ENCODE measurements at places on chromosomes 12 and 14. TPM values are rescaled to one million over a fixed set of nuclear protein-coding genes. Genes with fewer than 3 reads are reported as not detected.

DNA sequence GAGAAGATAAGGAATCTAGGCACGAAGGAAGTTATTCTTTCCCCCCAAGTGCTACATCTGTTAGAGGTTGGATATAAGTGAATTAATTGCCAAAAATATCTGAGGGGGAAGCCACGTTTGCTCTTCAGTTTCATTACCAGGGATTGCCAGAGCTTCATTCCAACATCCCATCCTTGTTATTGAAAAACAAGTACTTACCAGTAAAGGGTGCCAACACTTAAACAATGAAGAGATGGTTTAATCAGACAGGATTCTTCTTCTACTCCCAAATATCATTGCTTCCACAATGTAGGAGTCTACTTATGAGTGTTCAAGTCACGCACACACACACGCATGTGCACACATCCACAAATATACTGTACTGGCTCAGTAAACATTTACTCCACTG, 312.4 kb downstream of the RPAP3 start:
- no peak overlapping the region for H3K4me3 ChIP-seq
- no peak for DNase-seq
- peak overlapping the region; percentile 31 for H3K27ac ChIP-seq
- H3K27me3 ChIP-seq = peaks cover 14% of the 10 kb centered on the region
- H3K36me3 ChIP-seq = no peaks in the 10 kb centered on the region

The OR5AU1 gene
- not detected for total RNA-seq

The TSHR gene
- not detected for total RNA-seq

- DNase-seq = peak; percentile 51
- no peaks in the 10 kb centered on the region for H3K27me3 ChIP-seq
- H3K27ac ChIP-seq = no peak overlapping the region
- H3K36me3 ChIP-seq = no peaks in the 10 kb centered on the region
- H3K4me3 ChIP-seq = peak overlapping the region; percentile 58
Observed at GRCh38 chr14:23443411-23443812, 8.0 kb upstream of the MYH7 start.

The PIK3C2G gene
- not detected for total RNA-seq

DNA sequence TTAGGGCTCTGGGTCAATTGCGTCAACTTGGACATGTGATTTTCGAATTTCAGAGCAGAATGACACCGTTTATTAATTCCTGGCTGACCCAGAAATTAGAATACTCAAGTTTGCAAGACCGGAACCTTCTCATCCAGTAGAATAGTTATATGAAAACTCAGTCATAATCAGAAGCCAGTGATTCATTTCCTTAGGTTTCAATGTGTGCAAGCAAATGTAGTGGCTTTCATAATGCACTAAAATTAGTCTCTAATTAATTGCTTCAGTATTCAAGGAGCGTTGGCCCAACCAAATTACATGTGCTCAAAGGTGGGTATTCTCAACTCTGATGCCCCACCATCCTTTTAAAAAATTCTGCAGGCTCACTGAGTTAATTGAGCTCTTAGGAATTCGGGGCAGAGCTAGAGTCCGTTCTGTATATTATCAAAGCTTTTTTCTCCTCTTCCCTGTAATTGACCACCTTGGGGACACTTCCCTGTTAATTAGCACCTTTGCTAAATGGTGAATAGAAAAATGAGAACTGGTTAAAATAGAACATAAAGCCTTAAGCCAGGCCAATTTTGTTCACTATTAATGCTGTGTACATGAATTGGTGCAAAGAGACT, 55.4 kb downstream of the DAO start:
- H3K27me3 ChIP-seq = no peaks in the 10 kb centered on the region
- no peak overlapping the region for H3K27ac ChIP-seq
- no peak for DNase-seq
- H3K4me3 ChIP-seq = no peak overlapping the region
- no peaks in the 10 kb centered on the region for H3K4me1 ChIP-seq

DNA sequence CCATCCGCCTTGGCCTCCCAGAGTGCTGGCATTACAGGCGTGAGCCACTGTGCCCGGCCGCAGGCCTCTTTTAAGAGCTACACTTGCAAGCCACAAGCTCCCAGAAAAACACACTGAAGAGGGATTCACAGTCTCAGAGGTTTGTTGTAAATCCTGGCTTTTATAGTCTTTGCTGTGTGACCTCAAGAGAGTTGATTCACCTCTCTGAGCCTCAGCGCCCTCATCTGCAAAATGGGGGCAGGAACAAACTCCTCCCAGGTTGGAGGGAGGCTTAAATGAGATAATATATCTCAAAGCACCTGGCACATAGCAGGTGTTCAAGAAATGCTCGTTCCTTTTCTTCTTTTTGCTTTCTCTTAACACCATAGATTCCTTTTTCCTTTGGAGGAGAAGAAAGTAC, 3.9 kb upstream of the TCHP start:
- peaks cover 16% of the 10 kb centered on the region for H3K4me1 ChIP-seq
- H3K27me3 ChIP-seq = no peaks in the 10 kb centered on the region

DNA sequence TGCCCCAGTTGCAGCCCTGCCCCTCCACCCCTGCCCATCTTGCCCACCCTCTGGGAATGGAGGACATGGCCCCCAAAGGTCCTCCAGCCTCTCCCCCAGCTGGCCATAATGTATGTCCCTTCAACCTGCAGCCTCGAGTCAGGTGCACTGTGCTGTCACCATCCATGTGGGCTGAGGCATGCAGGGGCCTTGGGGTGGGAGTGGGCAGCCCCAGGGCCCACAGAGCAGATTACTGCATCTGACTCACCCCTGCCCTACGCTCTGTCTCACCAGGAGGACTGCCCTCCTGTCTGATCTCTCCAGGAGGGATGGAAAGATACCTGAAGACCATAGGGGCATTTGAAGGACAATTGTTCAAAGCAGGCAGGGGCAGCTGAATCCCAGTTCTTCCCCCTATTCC, 13.3 kb downstream of the SYNDIG1L start:
- H3K4me3 ChIP-seq = no peak overlapping the region
- no peak for DNase-seq
- no peak overlapping the region for H3K27ac ChIP-seq
- H3K27me3 ChIP-seq = peaks cover 70% of the 10 kb centered on the region

- no peak overlapping the region for H3K27ac ChIP-seq
- H3K4me3 ChIP-seq = no peak overlapping the region
- H3K36me3 ChIP-seq = peaks cover 15% of the 10 kb centered on the region
- DNase-seq = no peak
Observed at GRCh38 chr12:27751386-27752047, 28.5 kb upstream of the KLHL42 start.

DNA sequence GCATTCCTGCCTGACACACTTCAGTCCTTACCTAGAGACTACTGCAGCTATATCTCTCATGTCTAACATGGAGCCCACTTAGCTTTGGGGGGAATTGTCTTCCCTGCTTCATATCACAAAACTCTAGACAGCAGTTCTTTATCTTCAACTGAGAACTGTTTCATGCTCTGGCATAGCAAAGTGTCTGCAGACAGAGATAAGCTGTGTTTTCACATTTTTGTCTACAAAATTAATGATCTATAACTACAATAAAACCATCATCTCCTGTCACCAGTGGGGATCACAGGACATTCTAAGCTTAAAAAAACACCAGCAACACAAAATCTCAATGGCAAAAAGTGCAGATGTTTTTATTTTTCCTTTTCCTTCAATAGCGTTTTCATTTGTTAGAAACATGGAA, 137.1 kb upstream of the VRK1 start:
- no peak for DNase-seq
- no peak overlapping the region for H3K27ac ChIP-seq
- H3K36me3 ChIP-seq = no peaks in the 10 kb centered on the region
- no peaks in the 10 kb centered on the region for H3K4me1 ChIP-seq
- H3K27me3 ChIP-seq = peaks cover 55% of the 10 kb centered on the region
- no peak overlapping the region for H3K4me3 ChIP-seq

DNA sequence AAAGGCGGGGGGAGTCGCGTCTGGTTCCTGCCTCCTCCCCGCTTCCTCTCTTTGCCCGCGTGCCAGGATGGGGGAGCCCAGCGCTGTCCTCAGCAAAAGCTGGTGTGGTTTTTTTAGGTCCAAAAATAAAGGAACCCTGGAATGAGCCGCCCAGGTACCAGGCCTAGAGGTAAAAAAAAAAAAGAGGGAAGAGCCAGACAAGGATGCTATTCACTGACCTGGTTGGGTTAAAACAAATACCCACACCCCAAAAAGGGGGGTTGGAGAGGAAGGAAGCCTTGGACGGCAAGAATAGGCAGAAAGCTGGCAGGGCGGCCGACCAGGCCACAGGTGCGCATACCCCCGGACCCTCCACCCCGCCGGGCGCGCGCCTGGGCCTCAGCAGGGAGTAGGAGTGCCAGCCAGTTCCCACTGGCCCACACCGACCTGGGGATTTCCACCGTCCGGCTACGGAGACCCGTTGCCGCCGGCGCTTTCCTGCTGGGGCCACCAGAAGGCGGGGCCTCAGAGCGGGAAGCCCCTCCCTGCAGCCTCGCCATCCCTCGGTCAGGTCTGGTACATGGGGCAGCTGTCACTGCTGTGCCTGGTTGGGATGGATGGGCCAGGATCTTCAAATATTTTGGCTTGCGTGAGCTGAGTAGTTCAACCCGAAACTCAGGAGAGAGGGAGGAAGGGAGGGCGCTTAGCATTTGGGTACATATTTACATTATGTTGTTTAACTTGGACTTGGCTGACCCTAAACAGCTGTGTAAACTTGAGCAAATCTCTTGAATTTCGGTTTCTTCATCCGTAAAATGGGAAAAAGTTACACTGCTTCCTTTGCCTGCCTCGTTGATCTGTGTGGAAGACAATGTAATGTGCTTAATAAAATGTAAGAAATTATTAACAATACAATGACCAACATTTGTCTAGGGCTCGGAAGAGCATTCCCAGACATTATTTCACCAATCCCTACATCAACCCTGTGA, 5.4 kb upstream of the IRF2BPL start:
- peak overlapping the region; percentile 79 for H3K4me3 ChIP-seq
- H3K36me3 ChIP-seq = no peaks in the 10 kb centered on the region
- peak overlapping the region; percentile 100 for H3K27ac ChIP-seq
- peaks cover 91% of the 10 kb centered on the region for H3K4me1 ChIP-seq
- H3K27me3 ChIP-seq = no peaks in the 10 kb centered on the region

The KRT75 gene
- total RNA-seq = not detected

- no peak for DNase-seq
- H3K4me3 ChIP-seq = peak overlapping the region; percentile 39
- H3K27ac ChIP-seq = peak overlapping the region; percentile 67
- peaks cover 14% of the 10 kb centered on the region for H3K4me1 ChIP-seq
- H3K27me3 ChIP-seq = no peaks in the 10 kb centered on the region
Observed at GRCh38 chr12:94208622-94208966, 60.2 kb downstream of the PLXNC1 start.

- H3K4me3 ChIP-seq = no peak overlapping the region
- peaks cover 4% of the 10 kb centered on the region for H3K27me3 ChIP-seq
- no peaks in the 10 kb centered on the region for H3K36me3 ChIP-seq
Observed at GRCh38 chr12:124162151-124163110, 132.5 kb upstream of the RFLNA start.

DNA sequence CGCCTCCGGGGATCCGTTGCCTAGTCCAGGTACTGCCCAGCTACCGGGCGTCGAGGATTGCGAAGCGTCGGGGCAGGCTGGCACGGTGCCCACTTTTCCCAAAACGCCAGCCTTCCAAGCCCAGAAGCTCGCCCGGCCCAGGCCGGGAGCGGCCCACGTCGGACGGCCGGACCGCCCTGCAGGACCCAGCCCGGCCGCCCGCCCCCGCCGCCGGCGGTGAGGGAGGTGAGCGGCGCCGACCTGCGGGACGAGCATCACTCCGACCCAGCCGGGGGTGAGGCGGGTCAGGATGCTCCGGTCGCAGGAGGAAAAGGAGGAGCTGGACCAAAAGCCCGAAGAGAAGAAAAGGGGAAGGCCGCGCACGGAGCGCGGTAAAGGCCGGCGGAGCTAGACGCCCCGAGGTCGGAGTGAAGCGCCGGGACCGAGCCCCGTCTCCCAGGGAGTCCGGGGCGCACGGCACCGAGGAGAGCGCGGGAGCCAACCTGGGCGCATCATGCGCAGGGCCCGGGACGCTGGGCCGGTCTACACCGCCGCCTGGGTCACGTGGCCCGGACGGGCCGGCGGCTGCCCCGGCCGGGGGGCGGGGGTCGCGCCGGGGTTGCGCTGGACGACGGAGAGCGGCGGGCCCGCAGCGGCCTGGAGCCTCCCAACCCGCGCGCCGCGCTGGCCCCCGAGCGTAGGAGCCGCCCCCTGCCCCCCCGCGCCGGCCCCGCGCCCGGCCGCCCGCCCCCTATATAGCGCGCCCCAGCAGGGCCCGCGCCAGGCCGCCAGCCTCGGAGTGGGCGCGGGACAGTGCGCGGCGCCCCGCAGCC, at the start of gene AQP5:
AQP5 (plus strand) TSS at position 762 of the 812 bp plus-strand sequence. CDS start 146 bp downstream, outside the sequence.
- H3K4me1 ChIP-seq = peaks cover 32% of the 10 kb centered on the region
- H3K4me3 ChIP-seq = peak within 1 kb of the TSS; percentile 61
- no peaks in the 10 kb centered on the region for H3K36me3 ChIP-seq
- DNase-seq = no peak
- H3K27me3 ChIP-seq = peaks cover 68% of the 10 kb centered on the region
